ENCODE measurements at places on chromosomes 4 and X. TPM values are rescaled to one million over a fixed set of nuclear protein-coding genes. Genes with fewer than 3 reads are reported as not detected.

The ELOVL6 gene
- total RNA-seq = 45.9 TPM

The SPINK2 gene
- 2.3 TPM for total RNA-seq

The ETFDH gene
- total RNA-seq = 8.6 TPM

The GSX2 gene
- 0.59 TPM for total RNA-seq

The CLOCK gene
- 35.9 TPM for total RNA-seq

The ANXA3 gene
- total RNA-seq = 1.7 TPM

The LRIT3 gene
- 0.15 TPM for total RNA-seq

The AMTN gene
- total RNA-seq = not detected

The RBM46 gene
- 0.09 TPM for total RNA-seq

The ESX1 gene
- not detected for total RNA-seq

The MFAP3L gene
- 35.5 TPM for total RNA-seq

The PKD2 gene
- total RNA-seq = 36.0 TPM

The NR3C2 gene
- total RNA-seq = 0.73 TPM

The CXCL10 gene
- not detected for total RNA-seq

The ARSJ gene
- total RNA-seq = 0.28 TPM

The PPEF1 gene
- total RNA-seq = 0.34 TPM

The WDR17 gene
- 4.7 TPM for total RNA-seq

The CXCL5 gene
- total RNA-seq = 0.12 TPM

The MAGEC2 gene
- not detected for total RNA-seq

The TMPRSS11A gene
- not detected for total RNA-seq

The CT45A3 gene
- not detected for total RNA-seq

The BEND2 gene
- total RNA-seq = not detected

The ADAMTS3 gene
- 2.0 TPM for total RNA-seq

The GYG2 gene
- 44.4 TPM for total RNA-seq

The PTTG2 gene
- not detected for total RNA-seq

The HTN3 gene
- not detected for total RNA-seq

Data from neural progenitor cell (in vitro differentiated cells).